Left cardiac atrium (tissue), 4 donors: ENCODE measurements at places on chromosomes 7 and 10.

- DNase-seq = no peak
These were observed 196.9 kb downstream of the ZNF716 start for GRCh38 chr7:57646901-57647246.

DNA sequence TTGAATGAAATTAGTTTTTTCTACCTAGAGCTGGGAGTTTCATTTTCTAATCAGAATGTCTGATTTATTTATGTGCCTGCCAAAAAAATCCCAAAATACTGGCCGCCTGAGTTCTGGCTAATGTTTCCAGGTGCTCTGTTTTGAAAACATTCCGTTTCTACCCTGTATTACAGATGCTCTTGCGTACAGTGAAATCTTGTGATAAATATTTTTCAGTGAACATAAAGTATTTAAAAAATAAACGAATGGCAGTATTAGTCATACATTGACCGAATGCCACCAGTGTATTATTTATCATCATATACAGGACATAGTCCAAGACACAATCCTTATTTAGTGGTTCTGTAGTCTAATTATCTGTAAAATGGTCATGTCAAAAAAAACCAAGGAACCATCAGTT lies 102.8 kb downstream of the KAT6B start:
- no peak for DNase-seq

DNA sequence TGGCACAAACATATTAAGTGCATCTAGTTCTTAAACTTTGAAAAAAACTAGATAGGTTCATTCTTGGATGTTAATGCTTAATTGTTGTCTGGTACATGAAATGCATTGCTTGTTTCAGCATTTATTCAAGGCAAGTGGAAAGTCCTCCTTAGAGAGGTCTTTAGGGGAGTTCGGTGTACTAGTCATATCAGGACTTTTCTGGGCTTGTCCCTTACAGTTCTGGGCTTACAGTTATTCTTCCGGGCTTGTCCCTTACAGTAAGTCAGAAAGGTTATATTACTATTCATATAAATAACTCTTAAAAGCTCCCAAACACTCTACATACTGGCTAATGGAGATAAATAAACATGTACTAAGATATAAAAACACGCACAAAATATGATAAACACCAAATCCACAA lies 61.6 kb upstream of the MRLN start:
- no peak for DNase-seq

- DNase-seq = no peak
These were observed 77.9 kb upstream of the RHOBTB1 start for GRCh38 chr10:61021926-61022325.

DNA sequence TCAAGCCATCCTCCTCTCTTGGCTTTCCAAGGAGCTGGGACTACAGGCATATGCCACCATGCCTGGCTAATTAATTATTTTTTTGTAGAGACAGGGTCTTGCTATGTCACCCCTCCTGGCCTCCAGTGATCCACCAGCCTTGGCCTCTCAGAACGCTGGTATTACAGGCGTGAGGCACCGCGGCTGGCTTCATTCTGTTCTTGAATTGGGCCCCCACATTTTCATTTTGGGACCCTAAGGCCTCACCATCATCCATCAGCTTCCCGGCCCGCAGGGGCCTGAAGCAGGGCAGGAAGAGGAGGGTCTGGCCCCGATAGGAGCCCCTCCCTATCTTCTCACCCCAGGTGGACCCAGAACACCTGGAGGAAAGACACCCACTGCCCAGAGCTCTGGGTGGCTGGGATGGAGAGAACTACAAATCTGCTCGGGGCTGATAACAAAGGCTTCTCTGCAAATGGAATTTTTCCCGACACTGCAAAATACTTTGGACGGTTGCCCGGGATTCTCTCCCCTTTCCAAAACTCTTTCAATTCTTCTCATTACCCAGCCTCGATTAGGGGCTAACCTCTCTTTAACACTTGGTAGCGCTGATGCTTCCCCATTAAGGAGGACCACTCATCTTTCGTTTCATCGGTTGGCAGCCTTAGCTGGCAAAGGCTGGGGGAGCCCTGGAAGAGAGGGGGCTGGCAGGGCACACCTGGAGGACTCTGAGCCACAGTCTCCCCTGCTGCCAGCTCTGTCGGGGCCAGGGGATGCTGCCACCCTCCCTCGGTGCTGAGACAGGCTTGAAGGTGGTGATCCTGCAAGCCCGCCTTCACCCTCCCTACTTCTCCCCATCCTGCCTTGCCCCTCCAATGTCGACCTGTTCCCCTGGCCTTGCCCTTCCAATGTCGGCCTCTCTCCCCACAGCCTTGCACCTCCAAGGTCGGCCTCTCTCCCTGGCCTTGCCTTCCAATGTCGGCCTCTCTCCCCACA lies 81.0 kb upstream of the GNA12 start:
- DNase-seq = peak; percentile 3

DNA sequence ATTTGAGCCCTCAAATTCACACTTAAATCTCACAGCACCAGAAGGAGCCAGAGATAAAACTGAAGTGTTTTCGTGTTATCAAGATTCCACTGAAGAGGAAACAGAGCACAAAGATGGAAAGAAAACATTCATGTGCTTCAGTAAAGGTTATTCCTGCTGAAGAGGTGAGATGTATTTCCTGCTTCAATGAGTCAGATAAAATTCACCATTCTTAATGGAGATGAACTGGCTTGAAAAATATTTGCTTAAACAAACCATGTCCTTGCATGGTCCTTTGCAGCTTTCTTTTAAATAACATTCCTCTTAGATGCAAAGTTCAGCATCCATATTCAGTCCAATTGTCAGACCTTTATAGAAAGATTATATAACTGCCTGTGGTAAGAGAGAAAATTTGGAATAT lies 294.2 kb downstream of the IPMK start:
- DNase-seq = no peak

GRCh38 chr7:37342688-37343471 lies 105.8 kb downstream of the ELMO1 start:
- DNase-seq = no peak

DNA sequence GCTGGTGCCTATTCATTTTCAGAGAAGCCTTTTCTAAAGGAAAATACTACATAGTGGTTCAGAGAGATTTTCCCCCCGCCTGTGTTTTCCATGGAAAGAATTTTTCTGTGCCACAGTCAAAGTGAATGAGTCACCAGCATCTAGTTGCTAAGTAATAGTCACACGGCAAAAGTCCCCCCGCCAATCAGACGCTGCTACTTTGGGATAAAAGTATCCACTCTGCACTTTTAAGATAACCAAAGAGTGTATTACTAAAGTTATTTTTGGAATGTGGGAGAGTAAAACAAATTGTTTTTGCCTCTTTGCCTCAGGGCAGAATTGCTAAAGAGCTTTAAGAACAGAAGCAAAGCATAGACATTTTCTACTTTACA lies 23.5 kb downstream of the ABLIM1 start:
- peak; percentile 86 for DNase-seq

- DNase-seq = no peak
These were observed 62.4 kb downstream of the FZD1 start for GRCh38 chr7:91326516-91327199.

- DNase-seq = no peak
These were observed 136.4 kb downstream of the VTI1A start for GRCh38 chr10:112583236-112583939.

DNA sequence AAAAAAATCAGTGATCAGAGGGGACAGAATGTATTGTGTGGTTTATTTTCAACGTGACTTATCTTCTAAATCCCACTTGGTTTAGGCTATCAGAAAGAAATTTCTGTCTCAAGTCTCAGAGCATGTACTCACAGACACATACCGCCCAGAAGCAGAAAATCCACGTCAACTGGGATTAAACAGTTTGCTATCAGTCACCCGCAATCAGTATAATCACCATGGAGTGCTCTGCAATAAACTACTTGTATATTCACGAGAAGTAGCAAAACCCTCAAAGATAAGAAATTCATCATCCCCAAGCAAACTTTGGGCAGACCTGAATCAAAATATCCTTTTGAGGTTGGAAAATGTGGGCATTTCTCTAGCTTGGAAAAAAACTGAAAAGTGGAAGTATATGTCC lies 259.1 kb downstream of the FGFR2 start:
- DNase-seq = no peak

GRCh38 chr10:103803941-103804340 lies 51.4 kb downstream of the SH3PXD2A start:
- no peak for DNase-seq

GRCh38 chr10:5746197-5746596 lies 61.6 kb downstream of the TASOR2 start:
- no peak for DNase-seq
